ENCODE measurements at places on chromosomes 1 and 21.

DNA sequence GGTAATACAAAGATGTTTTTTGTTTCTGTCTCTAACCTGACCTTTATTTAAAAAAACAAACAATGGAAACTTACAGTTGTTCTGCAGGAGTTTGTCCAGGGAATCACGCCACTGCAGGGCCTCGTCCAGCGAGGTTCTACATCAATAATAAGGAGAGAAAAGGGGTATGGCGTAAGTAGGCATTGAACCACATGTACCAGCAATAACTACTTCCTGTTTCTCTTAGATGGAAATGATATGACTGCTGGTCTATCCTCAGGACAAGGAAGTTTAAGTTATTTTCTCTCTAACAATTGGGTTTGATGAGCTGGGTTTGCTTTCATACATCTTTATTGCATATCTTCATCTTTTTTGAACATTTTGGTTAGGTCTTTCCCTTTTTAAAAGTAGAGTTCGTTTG, 40.9 kb downstream of the RGS5 start:
- DNase-seq: no peak

DNA sequence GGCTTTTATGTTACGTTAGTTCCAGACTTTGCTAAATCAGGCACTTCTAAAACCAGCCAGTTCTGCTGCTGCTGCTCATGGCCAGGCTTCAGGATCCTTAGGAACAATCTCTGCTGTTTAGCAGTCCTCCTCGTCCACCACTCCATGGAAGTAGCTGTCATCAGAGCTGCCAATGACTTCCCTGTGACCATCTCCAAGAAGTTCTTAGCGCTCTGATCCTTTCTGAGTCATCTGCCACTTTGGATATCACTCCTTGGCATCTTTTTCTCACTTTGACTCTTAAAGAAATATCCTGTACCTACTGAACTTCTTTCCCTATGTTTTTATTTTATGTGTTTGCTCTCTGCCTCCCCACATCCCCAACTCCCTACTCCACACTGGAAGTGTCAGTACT, 14.7 kb upstream of the IRF2BP2 start:
- no peak for DNase-seq

GRCh38 chr1:188871164-188871563, 1606.5 kb downstream of the BRINP3 start:
- DNase-seq: no peak

DNA sequence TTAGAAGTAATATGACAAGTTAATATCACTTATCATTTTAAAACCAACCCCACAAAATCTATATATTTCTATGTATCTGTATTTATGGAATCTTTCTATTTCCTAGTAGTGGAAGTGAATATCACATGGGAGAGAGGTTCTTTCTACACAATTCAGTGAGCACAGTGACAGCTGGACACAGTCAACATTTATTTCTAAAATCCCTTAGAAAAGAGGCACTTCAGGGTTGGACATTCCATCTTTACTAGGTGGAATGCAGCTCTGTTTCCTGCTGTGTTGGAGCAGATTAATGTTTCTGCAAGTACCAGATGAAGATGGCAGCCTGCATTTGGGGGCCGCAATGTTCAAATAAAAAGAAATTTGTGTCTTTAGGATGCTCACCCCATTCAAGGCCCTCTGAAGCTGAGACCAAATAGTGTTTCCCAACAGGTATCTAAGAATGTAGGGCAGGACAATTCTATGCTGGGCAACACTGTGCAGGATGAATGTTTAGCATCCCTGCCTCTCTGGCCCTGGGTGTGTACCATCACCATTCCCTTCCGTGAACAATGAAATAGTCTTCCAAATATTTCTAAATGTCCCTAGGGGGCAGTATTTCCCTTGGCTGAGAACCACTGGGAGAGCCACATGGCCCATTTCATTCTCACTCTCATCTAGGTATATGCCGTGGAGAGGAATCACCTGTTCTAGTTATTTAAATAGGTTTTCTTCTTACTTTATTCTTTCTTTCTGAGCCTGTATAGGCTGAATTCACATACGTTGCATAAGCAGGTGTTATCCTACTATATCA, 394.8 kb downstream of the PRDM2 start:
- DNase-seq: no peak
